Stimulated activated CD4-positive, alpha-beta T cell treated with anti-CD3 and anti-CD28 coated beads, Interleukin-4, amount 100 ng/mL, for 4 hours (primary cell): ENCODE measurements at places on chromosomes 5 and 9.
A peak's percentile ranks its signal among the peaks of the same experiment; 100 is the strongest.

DNA sequence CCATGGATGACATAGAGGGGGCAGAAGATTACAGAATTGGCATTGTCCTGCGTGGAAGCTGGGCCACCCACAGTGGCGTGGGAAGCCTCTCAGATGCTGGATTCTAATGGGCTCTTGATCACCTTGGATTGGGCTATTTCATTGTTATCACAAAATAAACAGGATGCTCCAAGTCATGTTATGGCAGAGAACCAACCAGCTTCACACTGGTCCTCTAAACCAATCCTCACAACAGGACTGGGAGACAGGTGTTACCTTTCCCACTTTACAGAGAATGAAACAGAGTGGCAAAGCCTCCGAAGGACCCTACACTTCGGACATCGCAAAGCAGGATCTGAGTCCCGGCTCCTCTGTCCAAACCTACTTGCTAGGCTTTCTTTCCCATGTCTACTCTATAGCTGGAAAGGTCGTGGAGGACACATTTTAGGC is 455 bp upstream of the SMIM3 start:
- no peak for DNase-seq

DNA sequence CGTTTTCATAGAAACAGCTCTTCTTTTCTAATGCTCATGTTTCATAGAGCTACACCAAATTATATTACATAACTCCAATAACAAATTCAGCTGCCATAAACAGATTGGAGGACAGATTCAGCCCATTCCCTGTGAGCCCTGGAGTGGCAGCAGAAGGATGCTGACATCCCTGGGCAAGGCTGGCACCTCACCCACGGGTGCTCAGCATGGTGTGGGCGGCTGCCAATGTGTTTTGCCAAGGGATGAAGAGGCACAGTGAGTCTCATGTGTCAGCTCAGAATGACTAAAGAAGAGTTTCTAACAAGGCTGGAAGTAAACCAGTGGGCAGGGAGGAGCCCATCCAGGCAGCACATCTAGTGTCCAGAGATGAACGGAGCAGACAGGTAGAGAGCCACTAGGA is 127.1 kb upstream of the ICE1 start:
- DNase-seq = no peak

- no peak for DNase-seq
Observed at GRCh38 chr9:9945966-9946365, 666.8 kb downstream of the PTPRD start.

DNA sequence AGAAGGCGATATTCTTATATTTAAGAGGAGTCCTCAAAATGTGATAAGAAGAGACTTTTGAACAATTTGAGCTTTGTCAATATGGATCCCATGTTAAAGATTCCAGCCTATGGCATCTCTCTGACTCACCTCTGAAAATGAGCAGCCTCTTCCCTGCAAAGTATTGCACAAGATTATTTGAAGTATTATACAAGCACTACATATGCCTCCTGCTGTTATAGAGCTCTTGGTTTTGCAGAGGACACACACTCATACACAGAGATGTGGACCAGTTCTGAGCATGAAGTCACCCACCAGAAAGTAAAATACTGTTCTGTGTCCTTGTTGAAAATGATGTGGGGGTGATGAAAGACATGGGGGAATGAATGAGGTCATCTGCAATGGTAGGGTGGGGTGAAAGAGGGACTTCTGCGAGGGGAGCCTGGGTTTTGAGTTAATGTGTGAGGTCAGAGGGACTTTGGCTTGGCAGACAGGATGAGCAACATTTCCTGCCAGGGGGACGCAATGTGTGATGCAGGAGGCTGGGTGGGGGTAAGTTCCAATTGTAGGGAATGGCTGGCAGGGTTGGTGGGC is 25.8 kb downstream of the FBXL7 start:
- no peak for DNase-seq

DNA sequence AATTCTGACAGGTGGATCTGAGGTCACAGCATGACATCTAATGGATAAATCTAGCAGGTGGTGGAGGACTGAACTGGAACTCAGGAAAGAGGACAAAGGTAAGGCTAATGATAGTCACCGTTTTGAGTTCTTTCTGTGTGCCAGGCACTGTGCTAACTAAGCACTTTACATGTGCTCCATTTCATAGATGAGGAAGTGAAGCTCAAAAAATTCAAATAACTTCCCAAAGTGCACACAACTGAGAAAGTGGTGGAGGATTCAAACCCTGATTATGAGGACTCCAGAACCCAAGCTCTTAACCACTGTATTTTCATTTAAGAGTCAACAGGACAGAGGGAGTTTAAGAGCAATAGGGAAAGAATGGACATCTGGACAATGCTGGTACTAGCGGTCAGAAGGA is 7.1 kb upstream of the DELE1 start:
- no peak for DNase-seq

- no peak for DNase-seq
Observed at GRCh38 chr9:3239240-3239639, 286.6 kb downstream of the RFX3 start.

DNA sequence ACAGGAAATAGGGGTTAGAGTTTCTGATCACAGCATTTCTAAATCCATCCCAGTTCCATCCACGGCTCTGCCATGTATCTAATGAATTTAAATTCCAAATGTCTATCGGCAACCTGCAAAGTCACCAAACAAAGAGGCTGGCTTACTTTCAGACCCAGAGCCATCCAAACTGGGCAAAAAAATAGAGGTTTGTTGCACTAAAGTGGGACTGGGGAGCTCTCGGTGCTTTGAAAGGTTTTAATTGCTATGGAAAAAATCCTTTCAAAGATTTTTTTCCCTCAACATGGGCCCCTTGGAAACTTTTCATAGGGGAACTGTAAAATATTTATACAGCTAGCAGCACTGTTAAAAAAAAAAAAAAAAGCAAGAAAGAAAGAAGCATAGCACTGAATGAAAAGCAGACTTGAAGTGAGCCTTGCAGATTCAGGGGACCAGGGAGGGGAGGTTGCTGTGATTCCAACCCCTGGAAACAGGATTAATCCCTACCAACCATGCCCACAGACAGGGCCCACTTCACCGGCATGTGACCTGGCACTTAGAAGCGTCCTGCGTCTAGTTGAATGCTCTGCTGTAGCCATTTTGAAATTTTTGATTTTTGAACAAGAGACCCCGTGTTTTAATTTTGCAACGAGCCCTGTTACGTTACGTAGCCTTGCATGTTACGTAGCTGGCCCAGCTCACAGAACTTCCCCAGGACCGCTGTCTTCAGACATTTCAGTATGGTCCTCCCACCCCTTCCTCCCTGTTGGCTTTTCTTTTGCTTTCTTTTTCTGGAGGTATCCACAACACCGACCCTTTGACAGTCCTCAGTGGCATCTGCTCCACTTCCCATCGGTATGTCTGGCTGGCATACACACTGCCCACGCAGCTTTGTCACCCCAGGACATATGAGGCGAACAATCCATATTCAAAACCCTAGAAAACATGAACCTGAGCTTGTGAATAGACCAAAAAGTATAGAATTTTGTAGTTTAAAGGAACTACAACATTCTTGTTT is 105.3 kb upstream of the NFIB start:
- DNase-seq = no peak

- no peak for DNase-seq
Observed at GRCh38 chr5:133494232-133494922, 118.0 kb downstream of the FSTL4 start.

GRCh38 chr9:76486151-76486550 is 27.2 kb downstream of the GCNT1 start:
- no peak for DNase-seq

DNA sequence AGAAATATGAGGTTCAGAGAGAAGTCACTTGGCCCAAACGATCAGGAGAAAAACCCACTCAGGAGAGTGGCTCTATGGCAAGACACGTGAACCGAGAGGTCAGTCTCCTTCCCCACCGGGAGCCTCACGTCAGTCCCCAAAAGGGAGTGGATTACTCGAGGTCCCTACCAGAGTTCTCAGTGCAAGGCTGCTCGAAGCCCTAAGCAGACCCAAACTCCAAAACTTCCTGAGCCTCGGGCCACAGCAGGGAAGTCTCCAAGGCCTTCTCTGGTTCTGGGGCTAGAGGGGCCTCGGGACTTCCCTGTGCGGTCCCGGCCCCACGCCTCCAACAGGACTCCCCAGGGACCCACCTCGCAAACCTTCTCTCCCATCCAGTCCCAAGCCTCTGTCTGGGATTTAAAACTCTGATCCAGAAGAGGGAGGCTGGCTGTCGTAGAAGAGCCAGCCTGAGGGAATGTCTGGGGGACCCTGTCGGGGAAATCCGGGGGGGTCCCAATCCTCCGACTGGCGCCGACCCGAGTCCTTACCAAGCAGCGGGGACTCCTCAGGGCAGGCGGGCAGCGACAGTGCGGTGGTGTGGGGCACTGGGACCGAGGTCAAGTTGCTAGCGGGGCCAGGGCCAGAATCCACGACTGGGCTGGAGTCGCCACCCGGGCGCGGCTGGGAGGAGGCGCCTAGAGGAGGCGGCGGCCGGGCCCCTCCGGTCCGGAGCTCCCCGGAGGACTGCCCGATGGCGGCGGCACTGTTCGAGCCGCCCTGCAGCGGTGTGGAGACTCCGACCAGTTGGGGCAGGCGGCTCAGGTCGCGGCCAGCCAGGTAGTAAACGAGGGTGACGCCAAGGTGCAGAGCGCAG is 679 bp downstream of the B4GALT1 start:
- peak; percentile 29 for DNase-seq

DNA sequence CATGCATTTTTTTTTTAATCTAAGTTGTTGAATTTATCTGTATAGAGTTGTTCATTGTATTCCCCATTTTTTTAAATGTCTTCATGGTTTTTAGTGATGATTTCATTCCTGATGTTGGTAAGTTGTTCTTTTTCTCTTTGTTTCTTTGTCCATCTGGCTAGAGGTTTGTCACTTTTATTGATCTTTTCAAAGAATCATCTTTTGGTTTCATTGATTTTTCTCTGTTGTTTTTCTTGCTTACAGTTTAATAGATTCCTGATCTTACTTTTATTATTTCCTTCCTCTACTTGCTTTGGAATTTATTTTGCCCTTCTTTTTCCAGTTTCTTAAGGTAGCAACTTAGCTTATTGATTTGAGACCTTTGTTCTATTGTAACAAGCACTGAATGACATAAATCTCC is 114.2 kb downstream of the AOPEP start:
- DNase-seq = no peak

DNA sequence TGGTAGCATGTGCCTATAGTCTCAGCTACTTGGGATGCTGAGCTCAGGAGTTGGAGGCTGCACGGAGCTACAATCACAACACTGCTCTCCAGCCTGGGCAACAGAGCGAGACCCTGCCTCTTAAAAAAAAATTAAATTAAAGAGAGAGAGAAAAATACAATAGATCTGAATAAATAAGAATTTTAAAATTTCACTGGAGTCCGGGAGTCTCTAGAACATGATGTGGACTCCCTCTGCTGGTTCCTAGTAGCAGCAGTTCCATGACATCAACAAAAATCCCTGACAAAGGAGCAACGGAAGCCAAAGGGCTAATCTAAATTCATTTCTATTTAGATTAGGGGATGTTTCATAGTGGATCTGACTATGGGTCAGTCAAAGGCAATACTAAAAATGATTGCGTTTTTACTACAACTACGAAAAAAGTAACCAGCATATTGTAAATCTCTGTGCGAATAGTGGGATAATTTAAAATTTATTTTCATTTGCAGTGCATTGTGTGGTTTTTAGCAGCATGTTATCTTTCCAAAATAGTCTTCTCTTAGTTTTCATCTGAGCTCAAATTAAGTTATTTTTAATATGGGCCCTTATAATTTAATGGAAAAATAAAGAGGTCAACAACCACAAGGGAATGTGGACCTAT is 6.7 kb downstream of the INIP start:
- no peak for DNase-seq

DNA sequence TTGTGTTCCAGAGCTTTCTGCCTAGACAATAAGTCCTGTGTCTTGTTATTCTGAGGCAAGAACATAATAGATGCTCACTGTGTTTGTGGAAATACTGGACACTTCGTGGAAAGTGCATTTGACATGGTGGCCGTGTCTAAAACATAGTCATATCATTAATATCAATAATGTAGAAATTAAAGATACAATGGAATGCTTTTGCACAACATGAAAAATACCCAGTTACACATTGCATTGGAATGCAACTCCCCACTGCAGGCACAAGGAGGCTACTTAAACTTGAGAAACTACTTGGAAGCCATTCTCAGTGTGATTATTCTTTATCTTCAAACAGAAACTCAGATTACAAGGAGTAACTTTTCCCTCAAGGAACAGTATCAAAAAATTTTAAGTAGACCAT is 145.3 kb upstream of the ZNF462 start:
- DNase-seq = no peak

DNA sequence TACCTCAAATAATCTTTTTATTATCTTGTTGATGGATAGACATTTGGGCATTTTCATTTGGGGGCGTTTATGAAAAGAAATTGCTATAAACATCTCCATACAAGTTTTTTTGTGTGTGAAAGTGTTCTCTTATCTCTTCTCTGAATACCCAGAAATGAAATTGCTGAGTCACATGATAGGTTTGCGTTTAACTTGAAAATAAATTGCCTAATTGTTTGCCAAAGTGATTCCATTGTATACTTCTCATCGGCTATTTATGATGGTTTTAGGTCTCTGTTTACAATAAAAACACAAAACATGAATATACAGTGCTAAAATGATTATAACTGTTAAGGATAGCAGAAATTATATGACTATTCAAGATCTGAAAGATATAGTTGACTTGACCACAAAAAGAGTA is 361.7 kb downstream of the TAF11L14 start:
- no peak for DNase-seq

DNA sequence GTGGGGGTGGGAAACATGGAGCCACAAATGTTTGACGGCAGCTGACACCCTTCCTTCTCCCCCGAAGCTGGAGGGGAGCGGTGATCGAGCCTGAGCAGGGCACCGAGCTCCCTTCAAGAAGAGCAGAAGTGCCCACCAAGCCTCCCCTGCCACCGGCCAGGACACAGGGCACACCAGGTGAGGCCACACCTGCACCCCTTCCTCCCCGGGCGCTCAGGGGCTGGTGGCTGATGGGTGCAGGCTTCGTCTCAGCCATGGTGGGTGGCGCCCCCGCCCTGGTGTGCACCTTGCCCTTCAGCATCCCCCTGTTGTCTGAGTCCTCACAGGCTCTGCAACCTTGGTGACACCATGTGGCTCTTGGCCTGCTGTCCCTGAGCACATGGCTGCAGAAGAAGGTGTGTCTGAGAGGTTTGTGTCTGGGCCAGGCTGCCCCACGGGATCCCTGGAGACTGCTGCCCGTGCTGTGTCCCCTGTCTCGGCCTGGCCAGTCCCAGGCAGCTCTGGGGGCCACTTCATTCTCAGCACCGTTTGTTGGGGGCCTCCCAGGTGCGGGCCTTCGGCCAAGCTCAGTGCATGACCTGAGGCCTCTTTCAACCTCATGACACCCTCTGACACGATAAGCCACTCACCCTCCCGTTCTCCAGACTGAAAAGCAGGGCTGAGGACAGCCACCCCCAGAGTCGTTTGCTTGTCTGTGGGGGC is 11.1 kb downstream of the MAN1B1 start:
- DNase-seq = no peak
